ENCODE measurements at places on chromosomes 6 and 20.

DNA sequence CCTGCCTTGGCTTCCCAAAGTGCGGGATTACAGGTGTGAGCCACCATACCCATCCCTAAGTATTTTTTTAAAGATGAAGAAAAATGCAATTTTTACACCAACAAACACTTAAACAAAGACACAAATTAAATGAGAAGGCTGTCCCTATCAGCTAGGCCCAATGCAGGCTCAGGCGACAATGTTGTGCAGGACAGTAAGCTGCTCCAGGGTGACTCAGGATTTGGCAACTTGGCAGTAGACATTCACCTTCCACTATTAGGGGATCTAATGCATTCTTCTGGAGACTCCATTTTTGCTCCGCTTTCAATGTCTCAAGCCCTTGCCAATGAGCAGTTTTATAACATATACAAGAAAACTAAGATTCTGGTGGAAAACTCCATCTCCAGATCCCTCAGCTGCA, 19.7 kb downstream of the NDRG3 start:
- DNase-seq: no peak

- DNase-seq: peak; percentile 62
Observed at GRCh38 chr6:131199568-131200272, 64.5 kb downstream of the AKAP7 start.

- DNase-seq: no peak
Observed at GRCh38 chr6:35490821-35491557, 5.9 kb downstream of the TEAD3 start.

DNA sequence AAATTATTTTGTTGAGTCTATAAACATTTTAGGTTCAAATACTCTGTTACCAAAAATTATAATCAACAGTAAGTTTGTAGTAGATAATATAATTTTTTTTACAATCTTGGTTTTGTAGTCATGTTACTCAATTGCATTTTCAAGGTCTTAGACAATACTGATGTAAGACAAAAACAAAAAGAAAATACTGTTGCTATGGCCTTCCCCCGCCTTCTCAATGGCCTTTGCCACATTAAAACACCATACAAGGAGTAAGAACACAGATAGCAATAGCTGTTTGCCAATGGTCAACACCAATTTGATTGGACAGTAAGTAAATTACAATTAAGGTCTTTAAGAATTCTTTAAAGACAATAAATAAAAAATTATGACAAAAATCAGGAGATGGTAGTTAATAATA, 450.2 kb downstream of the CDC5L start:
- no peak for DNase-seq

- no peak for DNase-seq
Observed at GRCh38 chr6:21204951-21205350, 388.6 kb upstream of the SOX4 start.

- no peak for DNase-seq
Observed at GRCh38 chr6:158686311-158686710, 36.5 kb downstream of the SYTL3 start.

DNA sequence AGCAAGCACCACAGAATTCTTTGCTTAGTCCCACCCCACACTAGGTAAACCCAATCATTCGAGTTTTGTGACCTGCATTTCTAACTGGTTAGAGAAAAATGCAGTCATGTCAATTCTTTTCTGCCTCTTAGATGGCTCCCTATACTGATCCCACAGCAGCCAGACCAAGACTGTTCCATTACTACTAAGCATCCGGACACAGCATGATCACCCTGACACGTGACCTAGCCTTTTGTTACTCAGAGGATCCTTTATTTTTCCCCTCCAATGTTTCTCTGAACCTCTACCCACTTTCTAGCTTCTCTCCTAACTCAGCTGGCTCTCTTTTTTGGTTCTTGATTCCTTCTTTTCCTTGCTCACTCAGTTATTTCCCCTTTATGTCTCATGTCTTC, 87.9 kb downstream of the PDE10A start:
- no peak for DNase-seq

GRCh38 chr6:36241728-36242127, 28.1 kb upstream of the PNPLA1 start:
- no peak for DNase-seq

DNA sequence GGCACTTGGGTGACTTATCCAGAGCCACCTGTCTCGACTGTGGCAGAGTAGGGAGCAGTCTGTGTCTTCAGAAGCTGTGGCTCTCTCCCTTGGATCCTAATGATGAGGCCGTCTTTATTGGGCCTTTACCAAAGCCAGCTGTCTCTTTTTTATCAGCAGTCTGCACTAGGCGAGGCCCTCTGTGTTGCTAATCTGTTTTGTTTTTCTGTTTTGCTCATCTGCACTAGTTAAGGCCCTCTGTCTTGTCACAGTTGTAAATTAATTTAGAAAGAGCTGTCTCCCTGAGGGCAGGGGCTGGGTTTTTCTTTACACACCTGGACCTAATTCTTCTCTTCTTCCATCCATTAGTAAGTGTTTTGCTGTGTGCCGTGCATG, 45.0 kb downstream of the CDS2 start:
- DNase-seq: no peak

GRCh38 chr20:21714297-21715192, 9.1 kb downstream of the PAX1 start:
- DNase-seq: no peak

DNA sequence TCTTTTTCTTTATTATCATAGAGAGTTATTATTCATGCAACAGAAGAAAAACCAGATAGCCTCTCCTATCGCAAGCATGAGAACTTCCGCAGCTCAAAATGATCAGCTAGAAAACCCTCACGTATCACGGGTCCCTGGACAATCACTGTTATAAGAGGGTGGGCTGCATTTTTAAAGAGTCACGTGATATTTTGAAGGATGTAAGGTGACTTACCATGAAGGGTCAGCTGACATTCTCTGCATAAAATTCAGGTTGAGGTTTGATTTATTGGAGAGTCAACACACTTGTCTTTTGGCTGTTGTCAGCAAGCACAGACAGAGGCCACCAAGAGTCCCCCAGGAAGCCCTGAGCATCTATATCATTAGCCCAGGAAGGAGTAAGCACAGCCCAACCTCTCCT, 39.5 kb downstream of the ID4 start:
- no peak for DNase-seq
